Stimulated activated CD8-positive, alpha-beta memory T cell treated with anti-CD3 and anti-CD28 coated beads, Interleukin-7, amount 100 ng/mL, for 24 hours (primary cell): ENCODE measurements at places on chromosomes 7 and 10.

GRCh38 chr7:129258649-129259389, 34.0 kb downstream of the AHCYL2 start:
- DNase-seq = no peak

- DNase-seq = no peak
Observed at GRCh38 chr10:2891073-2891769, 176.1 kb upstream of the PFKP start.

DNA sequence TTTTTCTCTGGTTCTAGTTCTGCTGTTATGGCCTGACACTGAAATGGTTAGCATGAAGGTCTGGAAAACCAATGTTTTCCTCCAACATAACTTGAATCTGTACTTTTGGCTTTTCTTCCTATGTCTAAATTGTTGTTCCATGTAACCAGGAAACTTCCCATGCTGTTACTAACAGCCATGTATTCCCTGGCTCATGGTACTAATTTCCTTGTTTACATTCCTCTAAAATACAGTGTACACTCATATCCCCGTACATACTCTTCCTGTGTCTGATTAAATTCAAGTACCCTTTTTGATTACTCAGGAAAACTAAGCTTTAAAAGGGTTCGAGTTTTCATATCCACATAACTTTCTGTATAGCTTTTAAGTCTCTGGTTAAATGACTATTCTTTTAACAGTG, 12.3 kb upstream of the ACSM6 start:
- no peak for DNase-seq

GRCh38 chr10:5684318-5684970, at the start of gene TASOR2:
TASOR2 (plus strand) TSS chr10:5684838; CDS start chr10:5720643, 35,805 bp downstream.
- DNase-seq = peak; percentile 94

DNA sequence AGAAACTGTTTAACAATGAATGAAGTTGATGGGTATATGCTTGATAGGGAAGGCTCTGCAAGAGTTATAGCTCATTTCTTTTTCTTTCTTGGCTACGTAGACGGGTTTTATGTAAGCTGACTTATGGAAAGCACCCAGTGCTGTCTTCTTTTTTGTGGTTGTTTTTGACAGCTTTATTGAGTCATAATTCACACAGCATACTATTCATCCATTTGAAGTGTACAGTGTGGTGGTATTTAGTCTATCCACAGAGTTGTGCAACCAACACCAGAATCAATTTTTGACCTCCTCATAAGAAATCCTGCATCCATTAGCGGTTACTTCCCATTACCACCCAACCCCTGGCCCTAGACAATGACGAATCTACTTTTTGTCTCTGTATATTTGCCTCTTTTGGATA, 240.6 kb upstream of the KIAA1217 start:
- DNase-seq = no peak

- DNase-seq = no peak
Observed at GRCh38 chr7:1950452-1951158, 280.5 kb downstream of the ELFN1 start.

- no peak for DNase-seq
Observed at GRCh38 chr10:131147301-131147975, 164.1 kb downstream of the TCERG1L start.

- no peak for DNase-seq
Observed at GRCh38 chr10:96306516-96306915, 2.3 kb downstream of the DNTT start.

DNA sequence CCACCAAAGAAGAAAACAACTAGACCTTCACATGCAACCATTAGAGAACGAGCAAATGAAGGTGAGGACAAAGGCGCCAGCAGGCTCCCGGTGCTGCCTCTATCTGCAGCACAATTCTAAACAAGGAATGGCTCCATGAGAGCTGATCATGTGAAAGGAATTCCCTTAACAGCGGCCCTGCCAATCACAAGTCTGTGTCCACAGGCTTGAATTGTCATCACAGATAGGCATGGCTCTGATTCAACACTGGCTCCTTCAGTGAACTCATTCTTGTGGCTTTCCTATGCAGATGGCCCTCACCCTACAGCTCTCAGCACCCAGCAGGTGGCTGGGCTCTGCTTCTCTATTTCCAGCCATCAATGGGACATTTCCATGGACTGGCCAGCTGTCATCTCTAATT, 36.2 kb downstream of the LAMB1 start:
- DNase-seq = no peak

- no peak for DNase-seq
Observed at GRCh38 chr7:155104913-155105312, 34.8 kb downstream of the HTR5A start.

GRCh38 chr10:84854439-84854838, 526.0 kb downstream of the CCSER2 start:
- no peak for DNase-seq

DNA sequence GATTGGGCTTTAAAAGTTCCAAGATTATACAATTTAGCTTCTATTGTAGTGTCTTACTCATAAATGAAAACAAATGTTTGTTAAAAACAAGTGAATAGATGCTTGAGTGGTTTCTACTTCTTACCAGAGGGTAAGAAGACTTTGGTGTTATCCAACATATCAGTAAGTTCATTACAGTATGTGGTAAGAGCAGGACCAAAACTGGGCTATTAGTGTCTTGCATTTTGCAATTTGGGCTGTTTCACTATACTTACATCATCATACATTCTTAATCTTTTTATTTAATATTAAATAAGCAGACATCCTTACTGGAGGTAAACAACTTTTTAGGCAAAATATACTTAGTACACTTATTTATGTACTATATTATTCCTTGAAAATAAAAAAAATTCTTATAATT, 248.4 kb upstream of the HGF start:
- DNase-seq = no peak

DNA sequence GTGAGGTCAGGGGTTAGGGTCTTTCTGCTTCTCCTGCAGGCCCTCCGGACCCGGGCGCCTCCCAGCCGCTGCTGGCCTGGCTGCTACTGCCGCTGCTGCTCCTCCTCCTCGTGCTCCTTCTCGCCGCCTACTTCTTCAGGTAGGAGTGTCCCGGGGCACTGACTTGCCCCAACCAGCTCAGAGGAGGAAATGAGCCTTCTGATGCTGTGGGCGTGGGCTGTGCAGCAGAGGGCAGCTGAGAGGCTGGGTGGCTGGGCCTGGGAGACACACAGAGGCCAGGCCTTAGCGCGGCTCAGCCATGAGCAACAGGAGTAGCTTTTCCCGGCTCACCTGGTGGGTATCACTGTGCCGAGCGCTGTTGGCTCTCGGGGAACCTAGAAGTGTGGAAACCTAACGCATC, 78.9 kb downstream of the MKI67 start:
- peak; percentile 62 for DNase-seq

GRCh38 chr10:48239618-48240017, 34.9 kb downstream of the FRMPD2 start:
- DNase-seq = no peak

GRCh38 chr10:83182076-83182475, 957.2 kb upstream of the GHITM start:
- no peak for DNase-seq

- no peak for DNase-seq
Observed at GRCh38 chr10:61882621-61883370, 18.7 kb upstream of the ARID5B start.

DNA sequence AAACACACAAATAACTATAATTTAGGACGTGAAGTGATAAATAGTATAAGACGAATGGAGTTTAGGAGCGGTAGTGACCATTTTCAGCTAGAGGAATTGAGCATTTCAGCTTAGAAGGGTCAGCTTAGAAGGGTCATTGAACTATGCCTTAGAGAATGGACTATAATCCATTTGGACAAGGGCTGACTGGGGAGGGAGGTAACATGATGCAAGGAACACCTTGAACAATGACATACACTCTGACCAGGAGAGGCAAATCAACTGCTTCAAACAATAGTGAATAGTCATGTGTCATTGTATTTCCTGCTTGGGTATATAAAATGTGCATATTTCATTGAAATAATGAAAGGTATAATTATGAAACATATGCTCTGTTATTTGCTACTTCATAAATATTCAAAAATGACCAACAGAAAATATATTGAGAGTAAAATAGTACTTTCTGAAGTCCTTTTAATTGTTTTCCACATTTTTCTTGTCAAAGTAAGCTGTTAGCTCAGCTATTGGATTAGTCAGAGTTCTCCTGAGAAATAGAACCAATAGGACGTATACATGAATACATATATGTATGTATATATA, 40.5 kb upstream of the WASL start:
- no peak for DNase-seq

GRCh38 chr7:585229-585711, 65.6 kb upstream of the PDGFA start:
- no peak for DNase-seq

GRCh38 chr7:131148708-131149428, 178.8 kb upstream of the MKLN1 start:
- DNase-seq = no peak

- no peak for DNase-seq
Observed at GRCh38 chr7:46071076-46071475, 150.0 kb upstream of the IGFBP3 start.

DNA sequence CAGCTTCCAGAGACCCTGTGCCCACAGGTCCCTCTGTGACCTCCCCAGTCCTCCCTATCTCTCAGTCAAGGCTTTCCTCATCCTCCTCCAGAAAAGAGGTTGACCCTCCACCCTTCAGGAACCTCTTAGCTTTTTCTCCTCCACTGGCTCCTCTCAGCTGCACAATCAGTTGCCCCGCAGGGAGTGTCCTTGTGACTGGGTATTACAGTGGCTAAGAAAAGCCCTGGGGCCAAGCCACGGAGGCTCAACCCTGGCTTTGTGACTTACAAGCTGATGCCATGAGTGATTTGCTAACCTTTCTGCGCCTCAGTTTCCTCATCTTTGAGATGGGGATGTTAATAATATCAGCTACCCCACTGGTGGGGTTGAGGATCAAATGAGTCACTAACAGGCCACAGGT, 66.4 kb upstream of the ZMIZ1 start:
- no peak for DNase-seq

GRCh38 chr7:100220586-100221230, 959 bp downstream of the PVRIG start:
- no peak for DNase-seq

DNA sequence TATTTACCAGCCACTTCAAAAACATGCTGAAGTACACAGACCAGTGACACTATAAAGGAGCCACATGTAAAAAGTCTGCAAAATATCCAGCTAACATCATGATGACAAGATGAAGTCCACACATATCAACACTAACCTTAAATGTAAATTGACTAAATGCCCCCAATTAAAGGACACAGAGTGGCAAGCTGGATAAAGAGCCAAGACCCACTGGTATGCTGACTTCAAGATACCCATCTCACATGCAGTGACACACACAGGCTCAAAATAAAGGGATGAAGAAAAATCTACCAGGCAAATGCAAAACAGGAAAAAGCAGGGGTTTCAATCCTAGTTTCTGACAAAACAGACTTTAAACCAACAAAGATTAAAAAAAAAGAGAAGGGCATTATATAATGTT, 12.9 kb upstream of the C10orf88 start:
- no peak for DNase-seq

GRCh38 chr7:40923626-40924025, 779.3 kb downstream of the INHBA start:
- DNase-seq = no peak

- no peak for DNase-seq
Observed at GRCh38 chr10:76697923-76698322, 939.7 kb downstream of the KCNMA1 start.

GRCh38 chr10:56258378-56258777, 102.7 kb downstream of the ZWINT start:
- DNase-seq = no peak

DNA sequence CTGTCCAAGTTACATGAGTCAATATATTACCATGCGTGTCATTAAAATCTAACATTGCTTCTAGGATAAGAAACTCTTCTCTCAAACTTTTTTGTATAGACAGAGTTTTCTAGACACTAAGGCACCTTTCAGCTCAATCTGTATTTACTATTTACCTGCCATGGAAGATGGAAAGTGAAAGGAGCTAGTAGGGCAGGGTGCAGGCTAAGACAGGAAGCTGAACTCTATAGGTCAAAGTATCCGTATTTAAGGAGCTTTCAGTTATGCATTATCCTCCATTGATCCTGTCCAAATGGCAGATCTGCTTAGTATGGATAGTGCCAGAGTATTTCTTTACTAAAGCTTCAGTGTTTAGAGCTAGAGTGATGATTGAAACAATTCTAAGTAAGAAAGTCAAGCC, 612.8 kb downstream of the IPMK start:
- no peak for DNase-seq

DNA sequence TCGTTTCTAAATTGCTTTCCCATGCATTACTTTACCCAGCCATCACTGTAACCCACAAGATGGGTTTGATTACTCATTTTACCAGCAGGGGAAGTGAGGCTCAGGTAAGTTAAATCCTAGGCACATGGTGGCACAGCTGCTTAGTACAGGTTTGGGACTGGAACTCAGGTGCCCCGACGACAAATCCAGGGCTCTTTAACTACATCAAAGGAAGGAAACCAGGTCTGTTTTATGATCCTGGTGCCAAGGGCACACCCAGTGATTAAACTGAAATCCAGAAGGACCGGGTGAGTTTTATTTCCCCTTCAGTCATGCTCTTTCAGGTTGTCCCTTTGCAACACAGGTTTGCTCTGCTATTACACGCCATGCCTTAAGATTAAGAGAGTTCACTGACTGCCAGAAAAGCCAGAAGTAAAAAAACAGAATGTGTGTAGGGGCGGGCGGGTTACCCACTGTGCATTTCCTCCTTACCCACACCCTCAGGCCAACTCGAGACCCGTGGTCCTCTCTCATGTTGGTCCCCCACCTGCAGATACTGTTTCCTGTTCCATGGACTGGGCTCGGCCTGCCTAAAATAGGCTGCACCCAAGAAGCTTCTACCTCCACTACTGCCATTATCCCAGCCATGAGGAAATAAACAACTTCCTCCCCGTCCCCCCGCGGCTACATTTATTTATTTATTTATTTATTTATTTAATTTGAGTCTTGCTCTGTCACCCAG, 55.1 kb upstream of the KDM7A start:
- DNase-seq = no peak

DNA sequence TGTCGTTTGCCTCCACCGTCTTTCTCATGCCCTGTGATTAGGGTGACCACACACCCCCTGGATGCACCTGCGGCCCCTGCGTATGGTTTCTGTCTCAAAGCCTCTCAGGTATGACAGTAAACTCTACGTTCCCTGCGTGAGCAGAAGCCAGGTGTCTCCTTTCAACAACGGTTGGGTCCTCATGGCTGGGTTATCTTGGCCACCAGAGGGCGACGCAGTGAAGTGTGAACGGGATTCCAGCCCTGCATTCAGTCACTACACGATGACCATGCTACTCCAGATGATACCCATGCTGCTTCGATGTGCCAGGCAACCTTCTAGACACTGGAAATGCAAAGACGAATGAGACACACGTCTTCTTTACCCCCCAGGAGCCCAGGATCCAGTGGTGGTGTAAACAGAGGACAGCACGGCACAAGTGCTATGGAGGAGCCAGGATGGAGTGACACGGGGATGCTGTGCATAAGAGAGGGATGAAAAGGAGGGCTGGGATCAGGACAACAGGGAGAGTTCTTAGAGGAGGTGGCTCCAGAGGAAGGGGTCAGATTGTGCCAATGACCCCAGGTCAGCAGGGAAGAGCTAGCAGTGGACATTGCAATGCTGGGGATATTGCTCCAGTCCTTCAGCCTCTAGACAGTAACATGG, 228.1 kb upstream of the PFKP start:
- DNase-seq = peak; percentile 4
